ENCODE measurements at places on chromosomes 6 and 20.
A peak's percentile ranks its signal among the peaks of the same experiment; 100 is the strongest.

- DNase-seq, result no peak
Observed at GRCh38 chr6:110116258-110116657, 63.2 kb downstream of the WASF1 start.

GRCh38 chr6:11645016-11645415 is 107.5 kb downstream of the TMEM170B start:
- no peak for DNase-seq

GRCh38 chr6:80143419-80143937 is 37.0 kb downstream of the BCKDHB start:
- no peak for DNase-seq

DNA sequence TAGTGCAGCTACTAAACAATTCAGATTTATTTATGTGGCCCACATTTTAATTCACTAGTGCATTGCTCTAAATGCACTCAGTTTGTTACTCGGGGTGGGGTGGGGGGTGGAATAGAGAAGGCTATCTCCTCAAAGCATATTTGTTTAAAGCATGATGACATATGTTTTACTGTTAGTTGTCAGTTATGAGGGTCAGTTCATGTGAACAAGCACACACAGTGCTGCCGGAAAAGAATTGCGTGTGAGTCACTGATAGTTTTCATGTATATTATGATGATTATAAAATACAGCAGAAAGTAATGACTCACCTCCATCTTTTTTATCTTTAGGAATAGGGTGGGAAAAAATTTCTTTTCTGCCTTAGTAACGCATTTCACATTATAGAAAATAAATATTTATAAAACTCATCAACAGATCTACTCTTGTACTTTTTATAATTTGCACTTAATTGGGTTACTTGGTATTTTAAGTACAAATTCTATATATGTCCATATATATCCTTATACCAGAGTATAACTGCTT is 42.2 kb upstream of the STXBP5 start:
- DNase-seq, result no peak

DNA sequence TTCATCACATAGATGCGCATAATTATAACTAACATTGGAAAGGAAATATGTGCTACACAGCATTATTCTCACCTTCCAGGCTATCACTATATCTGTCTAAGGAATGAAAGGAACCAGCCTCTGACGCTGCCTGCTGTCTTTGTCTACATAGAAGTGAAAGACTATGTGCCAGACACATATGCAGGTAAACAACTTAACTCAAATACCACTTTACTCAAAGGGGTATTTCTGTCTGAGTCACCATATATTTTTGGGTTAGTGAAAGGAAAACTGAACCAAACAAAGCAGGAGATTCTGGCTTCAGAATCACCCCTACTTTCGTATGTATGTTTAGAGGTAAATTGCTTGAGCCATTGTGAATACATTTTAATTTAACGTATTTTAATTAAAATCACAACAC is 328.6 kb upstream of the PLCB4 start:
- DNase-seq, result no peak

DNA sequence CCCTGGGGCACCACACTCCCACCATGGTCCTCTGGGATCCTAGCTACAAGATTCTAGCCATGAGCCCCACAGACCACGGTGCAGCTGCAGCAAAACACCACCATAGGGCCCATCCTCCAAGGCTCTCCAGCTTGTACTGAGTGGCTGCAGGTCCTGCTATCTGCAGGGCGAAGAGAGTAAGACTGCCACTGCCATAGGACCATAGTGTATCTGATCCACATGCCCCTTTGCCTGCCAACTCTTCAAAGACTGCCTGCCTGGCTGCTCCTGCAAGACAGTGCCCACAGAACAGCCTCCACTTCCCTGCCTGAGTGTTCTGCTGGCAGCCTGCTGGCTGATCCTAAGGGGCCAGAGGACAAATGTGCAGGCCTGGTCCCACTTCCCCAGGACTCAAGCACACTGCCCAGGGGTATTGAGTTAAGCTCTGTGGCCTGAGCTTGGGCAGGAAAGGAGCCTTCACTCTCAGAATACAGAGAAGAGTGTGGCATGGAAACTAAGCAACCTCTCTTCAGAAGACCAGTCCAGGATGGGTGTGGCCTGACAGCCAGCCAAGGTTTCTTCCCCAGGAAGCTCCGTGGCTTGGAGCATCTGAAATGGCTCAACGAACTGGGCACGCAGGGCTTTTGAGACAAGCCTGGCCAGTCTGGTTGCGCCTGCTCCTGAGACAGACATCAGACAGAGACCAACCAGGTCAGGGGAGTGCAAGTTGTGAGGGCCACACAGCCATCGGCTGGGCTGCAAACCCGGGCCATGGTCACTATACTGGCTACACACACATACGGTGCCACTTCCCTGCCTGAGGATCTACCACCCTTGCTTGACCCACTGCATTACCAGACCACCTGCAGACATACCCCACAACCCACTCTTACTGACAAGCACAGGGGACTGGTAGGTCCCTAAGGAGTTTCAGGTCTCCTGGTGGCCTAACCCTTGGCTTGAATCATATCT is 54.5 kb downstream of the RNGTT start:
- DNase-seq, result no peak

DNA sequence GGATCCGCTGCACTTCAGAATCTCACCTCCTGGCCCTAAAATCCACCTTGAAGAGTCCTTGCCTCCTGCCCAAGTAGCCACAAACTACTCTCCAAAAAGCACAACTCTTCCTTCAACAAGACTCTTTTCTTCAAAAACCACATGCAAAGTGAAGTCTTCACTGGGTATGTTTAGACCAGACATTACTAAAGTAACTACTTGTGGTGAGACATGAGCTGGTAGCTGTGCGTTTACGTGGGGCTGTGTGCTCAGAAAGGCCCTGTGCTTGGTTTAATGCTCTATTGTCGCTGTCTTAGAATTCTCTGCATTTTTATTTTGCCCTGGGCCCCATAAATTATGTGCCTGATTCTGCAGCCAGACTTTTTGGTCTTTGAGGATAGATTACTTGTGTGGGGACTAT is 104.4 kb upstream of the HDAC2 start:
- no peak for DNase-seq

GRCh38 chr6:125791151-125791819 is 525 bp downstream of the NCOA7 start:
- peak; percentile 40 for DNase-seq

- peak; percentile 21 for DNase-seq
Observed at GRCh38 chr6:146914489-146915483, 289.4 kb upstream of the STXBP5 start.

GRCh38 chr20:56391037-56391436 is 978 bp downstream of the AURKA start:
- DNase-seq, result no peak

DNA sequence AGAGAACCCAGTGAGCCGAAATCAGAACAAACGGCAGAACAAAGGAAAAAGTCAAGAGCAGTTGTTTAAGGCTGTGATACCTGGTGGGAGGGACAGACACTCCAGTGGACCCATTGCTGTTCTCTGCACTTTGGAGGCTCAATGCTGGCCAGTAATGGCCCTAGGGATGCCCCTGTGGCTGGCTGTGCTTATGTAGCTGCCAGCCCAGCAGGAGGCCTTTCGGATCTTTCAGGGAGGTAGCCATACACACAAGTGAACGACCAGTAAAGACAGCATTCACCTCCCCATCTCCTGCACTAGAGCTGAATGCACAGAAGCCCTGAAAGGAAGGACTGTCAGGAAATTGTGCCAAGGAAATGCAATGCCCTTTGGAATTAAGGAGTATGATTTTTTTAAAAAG is 34.3 kb downstream of the GPLD1 start:
- no peak for DNase-seq

GRCh38 chr20:32139947-32140346 is 30.4 kb downstream of the TM9SF4 start:
- DNase-seq, result no peak

DNA sequence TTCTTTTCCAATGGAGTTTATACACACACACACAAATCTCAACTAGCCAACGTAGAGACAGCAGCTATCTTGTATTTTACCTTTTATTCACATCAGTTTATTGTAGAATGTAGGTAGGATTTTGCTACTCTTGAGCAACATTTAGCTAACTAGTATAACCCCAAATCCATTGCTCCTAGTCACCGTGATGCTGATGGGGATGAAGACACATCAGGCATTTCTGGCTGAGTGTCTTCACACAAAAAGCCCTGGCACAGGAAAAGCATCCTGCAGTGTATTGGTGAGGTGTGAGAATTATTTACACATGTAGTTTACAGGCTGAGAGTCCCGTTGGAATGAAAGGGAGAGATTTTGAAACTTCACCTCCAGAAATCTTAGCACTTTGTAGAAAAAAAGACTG is 65.9 kb upstream of the FBXL4 start:
- no peak for DNase-seq

DNA sequence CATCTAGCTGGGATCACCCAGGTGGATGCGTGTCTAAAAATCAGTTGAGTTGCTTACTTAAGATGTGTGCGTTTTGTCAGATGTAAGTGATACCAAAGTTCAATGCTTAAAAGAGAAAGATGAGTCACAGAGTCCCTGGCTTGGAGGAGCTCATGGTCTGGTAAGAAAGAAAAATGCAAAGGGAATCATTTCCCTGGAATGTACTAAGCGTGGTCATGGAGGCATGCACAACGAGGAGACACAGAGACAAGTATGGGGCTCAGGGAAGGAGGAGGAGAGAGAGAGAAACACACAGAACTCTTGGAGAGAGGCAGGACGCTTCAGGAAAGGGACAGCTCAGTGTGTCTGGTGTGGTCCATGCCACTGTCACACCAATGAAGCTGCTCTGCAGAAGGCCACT is 186.9 kb upstream of the GMDS start:
- no peak for DNase-seq

GRCh38 chr6:118086159-118086558 is 179.1 kb downstream of the SLC35F1 start:
- no peak for DNase-seq

DNA sequence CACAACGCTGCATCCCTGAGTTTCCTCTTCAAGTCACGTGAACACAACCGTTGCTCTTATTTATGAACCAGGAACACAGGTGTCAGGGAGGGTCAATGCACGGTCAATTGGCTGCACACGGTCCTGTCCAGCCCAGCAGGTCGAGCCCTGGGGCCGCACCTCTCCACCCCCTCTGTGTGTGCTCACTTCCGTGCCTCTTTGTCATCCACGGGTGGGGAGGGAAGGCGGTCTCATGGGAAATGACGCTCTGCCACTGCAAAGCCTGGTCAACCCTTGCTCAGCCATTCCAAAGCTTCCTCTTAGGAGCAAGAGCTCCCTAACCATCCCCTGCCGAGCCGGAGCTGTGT is 38.7 kb downstream of the DACT2 start:
- DNase-seq, result no peak

DNA sequence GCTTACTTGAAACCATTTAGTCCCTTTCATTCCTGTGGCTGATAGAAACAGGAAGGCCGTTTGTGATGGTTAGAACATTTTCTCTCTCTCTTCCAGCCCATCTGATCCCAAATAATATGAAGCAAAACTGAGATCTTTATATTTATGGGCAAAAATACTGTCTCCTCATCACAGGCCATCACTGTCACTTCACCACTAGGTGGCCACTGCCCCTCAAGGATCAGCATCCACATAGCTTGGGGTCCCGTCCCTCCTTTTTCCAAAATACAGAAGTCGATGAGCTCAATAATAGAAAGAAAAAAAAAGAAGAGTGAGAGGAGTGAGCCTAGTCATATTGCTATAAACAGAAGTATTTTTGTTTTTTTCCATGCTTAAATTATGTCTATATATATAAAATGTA is 46.4 kb upstream of the LAMP5 start:
- no peak for DNase-seq

- DNase-seq, result no peak
Observed at GRCh38 chr6:124298730-124299129, 495.1 kb downstream of the NKAIN2 start.

DNA sequence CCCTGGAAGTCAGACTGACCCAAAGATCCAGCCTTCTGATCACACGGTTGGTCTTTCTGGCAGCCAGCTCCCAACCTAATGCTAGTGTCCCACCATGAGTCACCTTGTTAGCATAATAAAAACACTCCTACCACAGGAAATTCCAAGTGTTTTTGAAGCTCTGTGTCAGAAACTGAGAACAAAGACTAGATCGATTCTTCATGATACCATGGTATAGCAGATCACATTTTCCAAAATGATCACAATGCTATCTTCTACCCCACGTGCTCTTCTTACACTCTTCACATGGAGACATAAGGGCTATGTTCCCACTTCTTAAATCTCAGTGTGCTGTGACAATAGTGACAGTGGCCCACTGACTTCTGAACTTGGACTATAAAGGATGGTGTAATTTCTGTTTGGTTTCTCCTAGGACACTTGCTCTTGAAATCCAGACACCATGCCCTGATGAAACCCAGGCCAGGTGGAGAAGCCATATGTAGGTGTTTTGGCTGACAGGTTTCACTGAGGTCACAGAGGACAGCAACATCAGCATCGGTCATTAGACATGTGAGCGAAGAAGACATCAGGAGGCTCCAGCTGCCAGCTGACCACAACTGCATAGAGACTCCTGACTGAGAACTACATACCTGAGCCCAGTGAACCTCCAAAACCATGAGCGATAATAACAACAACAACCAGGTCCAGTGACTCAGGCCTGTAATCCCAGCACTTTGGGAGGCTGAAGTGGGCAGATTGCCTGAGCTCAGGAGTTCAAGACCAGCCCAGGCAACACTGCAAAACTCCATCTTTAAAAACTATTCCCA is 57.5 kb downstream of the MKKS start:
- no peak for DNase-seq

DNA sequence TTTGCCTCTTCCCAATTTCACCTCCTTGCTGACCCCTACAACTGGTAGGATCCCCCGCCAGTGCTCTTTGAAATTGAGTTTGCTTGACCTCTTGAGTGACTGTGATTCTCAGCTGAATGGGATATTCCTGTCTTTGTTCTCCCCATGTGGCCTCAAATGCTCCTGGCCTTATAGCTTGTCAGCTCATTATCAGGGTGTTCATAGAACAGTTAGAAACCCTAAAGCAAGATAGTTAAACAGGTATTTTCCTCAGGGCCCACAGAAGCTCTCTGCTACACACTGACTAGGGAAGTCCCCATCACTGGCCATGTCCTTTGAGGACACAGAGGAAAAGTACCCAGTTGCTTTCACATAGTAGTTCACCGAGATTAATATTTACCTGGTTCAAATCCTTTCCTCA is 211.5 kb upstream of the DTNBP1 start:
- no peak for DNase-seq

GRCh38 chr6:11241154-11241792 is 8.8 kb upstream of the NEDD9 start:
- DNase-seq, result no peak

DNA sequence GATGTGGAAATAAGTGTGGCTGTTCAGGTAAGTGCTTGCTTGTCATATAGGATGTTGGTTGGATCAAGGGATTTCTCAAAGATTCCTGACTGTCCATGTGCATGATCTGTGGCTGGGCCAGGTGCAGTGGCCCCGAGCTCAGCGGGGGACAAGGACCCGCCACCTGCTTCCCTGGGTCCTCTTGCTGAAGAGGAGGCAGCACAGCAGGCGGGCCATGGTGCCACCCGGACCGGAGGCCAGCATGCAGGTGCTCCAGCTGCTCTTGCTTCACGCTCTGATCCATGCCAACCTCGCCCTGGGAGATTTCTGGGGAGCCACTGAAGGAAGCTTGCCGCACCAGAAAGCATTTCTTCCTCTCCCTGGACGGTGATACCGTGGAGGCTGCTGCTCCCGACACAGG is 173.8 kb downstream of the HIVEP2 start:
- no peak for DNase-seq

GRCh38 chr6:150510576-150510975 is 89.1 kb upstream of the PLEKHG1 start:
- DNase-seq, result no peak

GRCh38 chr6:106161893-106162292 is 75.8 kb downstream of the PRDM1 start:
- DNase-seq, result no peak
